ENCODE measurements at places on chromosomes 7 and 10.

GRCh38 chr7:151813997-151814396 is 62.9 kb downstream of the PRKAG2 start:
- DNase-seq = no peak

DNA sequence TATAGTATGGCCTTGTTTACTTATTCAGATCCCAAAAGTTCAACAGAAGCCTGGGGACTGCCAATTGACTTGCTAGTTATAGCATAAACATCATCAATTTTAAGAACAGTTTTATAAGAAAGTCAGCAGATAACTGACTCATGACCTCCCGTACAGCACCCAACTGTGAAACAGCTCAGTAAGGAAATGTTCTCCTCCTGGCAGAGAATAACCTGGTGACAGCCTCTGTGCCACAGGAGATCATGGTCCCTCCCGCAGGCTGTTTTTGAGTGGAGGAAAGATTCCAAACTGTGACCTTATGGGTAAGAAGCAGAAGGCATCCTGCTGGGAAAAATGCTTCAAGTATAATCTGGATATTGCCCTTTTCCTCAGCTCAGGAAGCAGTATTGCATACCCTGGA is 182.5 kb downstream of the SEMA3D start:
- DNase-seq = peak; percentile 88

DNA sequence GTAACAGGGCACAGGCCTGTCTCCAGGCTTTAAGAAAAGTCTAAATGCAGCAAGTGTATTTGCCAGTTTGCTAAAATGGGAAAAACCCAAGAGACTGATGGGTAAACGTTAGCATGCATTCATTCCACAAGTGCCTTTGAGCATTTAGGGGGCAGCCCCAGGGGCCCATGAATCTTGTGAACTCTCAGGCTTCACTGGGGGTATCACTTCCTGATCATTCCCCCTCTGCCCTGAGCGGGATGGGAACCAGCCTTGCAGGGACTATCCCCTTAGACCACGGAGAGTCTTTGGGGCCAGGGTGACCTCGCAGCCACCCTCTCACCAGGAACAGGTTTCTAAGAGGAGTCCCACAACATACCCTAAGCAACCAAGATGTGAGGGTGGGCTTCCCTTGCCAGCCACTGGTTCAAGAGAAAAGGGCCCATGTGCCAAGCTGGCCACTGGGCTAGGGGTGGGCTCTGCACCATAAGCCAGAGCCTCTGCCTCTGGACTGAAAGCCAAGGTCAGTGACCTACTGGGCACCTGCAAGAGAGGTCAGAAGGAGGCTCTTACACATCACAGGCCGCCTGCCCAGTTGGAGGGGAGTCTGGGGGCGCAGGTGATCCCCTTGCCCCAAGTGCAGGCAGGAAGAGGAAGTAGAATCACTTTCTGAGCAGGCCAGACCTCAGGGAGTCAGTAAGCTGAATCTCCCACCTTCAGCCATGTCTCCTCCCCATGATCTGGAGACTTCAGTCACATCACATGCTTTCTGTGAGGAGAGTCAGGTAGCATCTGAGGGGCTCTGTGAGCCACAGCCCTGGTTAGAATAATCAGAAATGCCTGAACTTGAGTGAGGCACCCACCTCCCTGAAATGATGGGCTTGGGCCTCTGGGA is 75.0 kb downstream of the C10orf105 start:
- DNase-seq = no peak

DNA sequence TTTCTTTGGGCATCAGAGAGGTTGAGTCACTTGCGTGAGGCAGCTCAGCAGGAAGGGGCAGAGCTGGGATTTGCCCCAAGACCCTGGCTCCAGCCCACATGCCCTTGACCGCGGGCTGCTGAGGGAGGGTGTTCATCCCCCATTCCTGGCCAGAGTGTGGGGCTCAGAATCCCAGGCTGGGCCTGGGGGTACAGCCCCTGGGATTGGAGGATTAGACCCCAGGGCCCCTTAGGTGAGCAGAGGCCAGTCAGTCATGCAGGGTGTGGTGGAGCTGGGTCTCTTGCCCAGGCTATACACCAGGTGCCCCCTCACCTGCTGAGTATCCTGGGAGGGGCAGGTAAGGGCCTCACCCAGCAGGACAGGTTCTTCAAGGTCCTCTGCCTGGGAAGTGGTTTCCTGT is 68.4 kb upstream of the ZNF716 start:
- no peak for DNase-seq

Data from SK-MEL-5 (cell line).